NCI-H460 (cell line): ENCODE measurements at places on chromosomes 1 and 21. TPM values are rescaled to one million over a fixed set of nuclear protein-coding genes. Genes with fewer than 3 reads are reported as not detected.

- no peak for DNase-seq
Observed at GRCh38 chr1:58231204-58231603, 315.3 kb downstream of the OMA1 start.

DNA sequence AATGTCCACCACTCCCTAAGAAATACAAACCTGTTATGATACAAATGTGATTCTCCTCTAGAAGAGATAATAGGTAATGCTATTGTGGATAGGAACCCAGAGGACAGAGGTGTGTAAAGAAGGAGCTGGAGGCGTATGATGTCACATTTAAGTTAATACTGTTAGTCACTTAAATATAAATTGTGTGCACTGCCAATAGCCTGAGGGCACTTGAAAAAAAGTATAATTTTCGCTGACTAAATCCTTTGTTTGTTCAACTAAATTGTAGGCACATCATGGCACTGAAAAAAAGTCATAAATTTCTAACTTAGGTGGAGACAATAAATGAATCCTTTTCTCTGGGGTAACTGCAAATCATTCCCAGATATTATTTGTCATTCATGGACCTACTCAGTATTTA, 4.4 kb downstream of the RCSD1 start:
- no peak for DNase-seq

- no peak for DNase-seq
Observed at GRCh38 chr1:21652937-21653743, 16.0 kb downstream of the RAP1GAP start.

GRCh38 chr1:172969611-172970010, 81.1 kb downstream of the TNFSF18 start:
- DNase-seq, result peak; percentile 92

DNA sequence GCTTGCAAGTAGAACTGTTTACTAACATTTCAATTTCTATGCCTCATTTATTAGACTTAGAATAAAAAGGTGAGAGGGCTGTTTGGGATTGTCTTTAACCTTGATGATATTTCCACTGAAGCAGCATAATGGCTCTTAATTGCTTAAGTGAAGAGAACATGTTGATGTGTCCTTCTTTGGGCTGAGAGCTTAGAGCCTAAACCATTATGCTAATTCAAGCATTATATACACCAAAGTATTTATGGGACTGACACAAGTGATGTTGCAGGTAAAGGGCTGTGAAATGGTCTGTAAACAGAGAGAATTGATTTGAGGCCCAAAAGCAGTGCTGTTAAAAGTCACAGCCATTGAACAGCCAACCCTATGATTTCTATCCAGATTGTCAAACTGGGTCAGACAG, 113.9 kb downstream of the ATG4C start:
- DNase-seq, result no peak

GRCh38 chr1:158652721-158653334, 33.7 kb downstream of the SPTA1 start:
- DNase-seq, result no peak

- DNase-seq, result no peak
Observed at GRCh38 chr21:33664135-33664534, 21.8 kb downstream of the ITSN1 start.

DNA sequence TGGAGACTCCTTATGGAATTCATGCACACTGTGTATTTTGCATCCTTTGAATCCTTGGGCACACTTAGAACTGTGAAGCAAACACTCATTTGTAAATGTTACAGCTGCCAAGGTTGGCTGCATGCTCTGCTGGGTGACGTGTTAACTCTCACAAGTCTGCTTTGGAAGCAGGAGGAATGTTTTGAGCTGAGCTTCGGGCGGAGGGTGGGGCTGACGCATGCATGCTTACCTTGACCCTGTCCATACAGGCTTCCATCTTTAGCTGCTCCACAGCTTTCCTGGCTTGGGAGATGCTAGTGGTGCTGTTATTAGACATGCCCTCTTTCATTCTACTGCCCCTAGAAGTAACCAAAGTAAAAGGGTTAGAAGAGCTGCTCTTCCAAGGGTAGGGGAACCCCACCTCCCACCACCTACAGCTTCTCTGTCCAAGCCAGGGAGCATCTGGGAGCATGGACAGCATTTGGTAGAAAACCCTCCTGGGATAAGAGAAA, 66.0 kb downstream of the GNG4 start:
- no peak for DNase-seq

Gene SPATA17
- total RNA-seq, result 3.9 and 4.0 TPM in 2 replicates

- DNase-seq, result no peak
Observed at GRCh38 chr1:64594446-64594845, 124.5 kb downstream of the CACHD1 start.

- peak; percentile 61 for DNase-seq
Observed at GRCh38 chr1:202998836-202999750, 8.1 kb upstream of the TMEM183A start.
